CD4-positive, alpha-beta T cell (primary cell): ENCODE measurements at places on chromosomes 6 and 20.

DNA sequence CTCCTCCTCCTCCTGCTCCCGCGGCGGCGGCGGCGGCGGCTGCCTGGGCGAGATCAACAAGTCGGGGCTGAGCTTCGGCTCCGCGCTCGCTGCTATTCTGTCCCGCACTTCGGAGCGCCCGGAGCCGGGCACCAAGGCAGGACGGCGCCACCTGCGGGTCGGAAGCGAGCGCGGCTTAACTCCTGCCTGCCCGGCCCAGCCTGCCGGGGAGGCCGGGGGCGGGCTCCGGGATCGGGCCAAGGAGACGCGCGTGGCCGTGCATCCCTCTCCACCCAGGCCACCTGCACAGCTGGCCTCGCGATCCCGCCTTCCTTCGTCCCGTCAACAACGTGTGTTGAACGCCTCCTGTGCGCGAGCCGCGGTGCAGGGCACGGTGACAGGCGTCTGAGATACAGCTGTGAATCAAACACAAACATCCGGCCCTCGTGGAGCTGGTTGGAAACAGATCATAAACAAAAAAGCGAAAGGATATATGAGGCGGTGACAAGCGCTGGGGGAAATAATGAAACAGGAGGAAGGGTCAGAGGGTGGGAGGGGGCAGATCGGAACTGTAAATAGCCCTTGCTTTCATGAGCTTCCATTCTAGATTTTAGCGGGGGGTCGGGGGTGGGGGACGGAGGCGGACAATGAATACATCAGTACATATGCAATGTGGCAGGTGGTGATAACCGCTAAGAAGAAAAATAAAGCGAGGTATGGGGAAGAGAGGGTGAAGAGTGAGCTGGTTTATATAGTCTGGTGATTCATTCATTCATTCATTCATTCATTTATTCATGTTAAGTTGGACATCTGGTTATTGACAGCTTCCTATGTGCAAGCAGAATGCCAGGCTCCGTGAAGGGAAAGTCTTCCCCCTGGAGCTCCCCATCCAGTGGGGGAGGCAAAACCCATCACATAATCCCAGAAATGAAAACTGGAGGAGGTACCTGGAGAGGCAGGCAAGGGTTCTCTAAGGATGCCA lies 2.0 kb upstream of the KCNB1 start:
- peak; percentile 60 for DNase-seq

DNA sequence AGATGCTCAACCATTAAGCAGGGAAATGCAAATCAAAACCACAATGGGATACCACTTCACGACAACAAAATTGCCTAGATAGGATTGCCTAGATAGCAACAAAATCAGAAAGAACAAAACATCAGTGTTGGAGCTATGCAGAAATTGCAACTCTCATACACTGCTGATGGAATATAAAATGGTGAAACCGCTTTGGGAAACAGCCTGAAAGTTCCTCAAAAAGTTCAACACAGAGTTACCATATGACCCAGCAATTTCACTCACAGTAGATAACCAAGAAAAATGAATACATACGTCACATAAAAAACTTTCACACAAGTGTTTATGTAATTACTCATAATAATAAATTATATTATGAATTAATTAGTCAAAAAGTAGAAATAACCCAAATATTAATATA lies 78.3 kb downstream of the MAFB start:
- no peak for DNase-seq

- DNase-seq = no peak
Measured at GRCh38 chr6:26420688-26421171, 18.7 kb downstream of the BTN3A1 start.

DNA sequence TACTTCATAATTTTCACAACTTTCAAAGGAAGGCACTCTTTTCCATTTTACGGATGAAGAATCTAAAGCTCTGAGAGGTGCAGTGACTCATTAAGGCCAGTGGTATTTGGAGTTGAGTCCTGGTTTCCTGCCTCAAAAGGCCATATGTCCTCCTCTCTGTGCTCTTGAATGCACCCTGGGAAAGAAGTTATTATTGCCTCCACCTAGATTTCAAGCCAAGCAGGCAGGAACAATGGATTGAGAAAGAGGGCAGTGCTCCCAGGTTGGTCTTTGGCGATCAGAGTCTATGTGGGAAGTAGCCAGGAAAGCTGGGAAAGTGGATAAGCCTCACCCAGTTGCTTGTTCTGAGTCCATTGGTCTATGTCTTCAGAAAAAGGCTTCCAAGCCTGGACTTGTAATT lies 165.0 kb downstream of the MAFB start:
- no peak for DNase-seq

DNA sequence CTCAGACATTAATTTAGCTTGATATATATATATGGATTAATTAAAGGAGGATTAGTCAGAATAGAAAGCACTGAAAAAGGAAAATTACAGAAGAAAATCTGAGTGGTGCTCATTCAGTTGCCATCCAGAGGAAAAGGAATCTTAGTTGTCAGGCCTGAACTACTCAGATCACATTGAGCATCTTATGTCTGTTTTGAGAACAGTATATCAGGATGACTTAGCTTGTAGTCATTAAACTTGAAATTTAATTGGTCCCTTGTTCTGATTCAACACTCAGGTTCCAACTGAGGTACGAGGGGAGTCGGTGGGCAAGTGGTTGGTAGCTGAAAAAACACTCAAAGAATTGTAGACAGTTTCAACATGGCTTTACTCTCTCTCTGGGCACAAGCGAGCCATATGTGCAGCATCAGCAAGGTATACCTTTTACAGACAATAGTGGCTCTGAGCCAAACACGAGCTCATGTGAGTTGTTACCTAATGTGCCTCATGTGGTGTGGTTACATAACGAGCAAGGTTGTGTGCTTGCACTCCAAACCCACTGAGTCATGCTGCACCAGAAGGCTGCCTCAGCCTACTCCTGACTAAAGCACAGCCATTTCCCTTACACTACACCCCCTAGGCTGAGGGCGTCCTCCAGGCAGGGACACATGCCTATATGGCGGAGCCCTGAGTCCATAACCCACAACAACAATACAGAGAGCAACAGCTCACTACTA lies 73.0 kb upstream of the HMGN3 start:
- DNase-seq = no peak

DNA sequence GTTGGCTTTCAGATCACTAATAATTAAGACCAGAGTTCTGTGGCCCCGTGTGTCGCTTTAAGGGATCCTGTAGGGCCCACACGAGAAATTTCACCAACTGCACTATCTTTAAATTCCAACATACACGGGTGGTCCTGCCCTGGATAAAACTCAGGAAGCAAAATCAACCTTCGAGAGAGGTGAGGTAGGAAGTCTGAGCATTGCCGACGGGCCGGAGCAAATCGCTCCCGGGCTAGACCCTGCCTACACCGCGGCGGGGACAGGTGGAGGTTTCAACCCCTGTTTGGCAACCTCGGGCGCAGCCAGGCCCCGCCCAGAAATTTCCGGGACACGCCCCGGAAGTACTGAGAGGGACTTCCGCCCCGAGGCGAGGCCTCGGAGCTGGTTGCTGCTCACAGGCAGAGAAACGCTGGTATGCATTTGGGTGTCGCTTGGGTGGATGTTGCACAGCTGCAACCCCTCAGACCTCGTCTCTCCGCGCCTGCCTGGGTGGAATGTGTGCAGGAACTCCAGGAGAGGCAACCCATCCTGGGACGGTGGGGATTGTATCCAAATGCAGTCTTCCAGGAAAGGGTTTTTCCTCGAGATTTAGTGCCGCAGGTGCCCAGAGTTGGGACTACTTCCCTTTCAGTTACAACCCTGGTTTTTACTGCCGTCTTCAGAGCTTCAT lies 19.9 kb downstream of the ZKSCAN8 start:
- DNase-seq = peak; percentile 86
